Ammon's horn (tissue), 1 donor: ENCODE measurements at places on chromosomes 1 and 21.

DNA sequence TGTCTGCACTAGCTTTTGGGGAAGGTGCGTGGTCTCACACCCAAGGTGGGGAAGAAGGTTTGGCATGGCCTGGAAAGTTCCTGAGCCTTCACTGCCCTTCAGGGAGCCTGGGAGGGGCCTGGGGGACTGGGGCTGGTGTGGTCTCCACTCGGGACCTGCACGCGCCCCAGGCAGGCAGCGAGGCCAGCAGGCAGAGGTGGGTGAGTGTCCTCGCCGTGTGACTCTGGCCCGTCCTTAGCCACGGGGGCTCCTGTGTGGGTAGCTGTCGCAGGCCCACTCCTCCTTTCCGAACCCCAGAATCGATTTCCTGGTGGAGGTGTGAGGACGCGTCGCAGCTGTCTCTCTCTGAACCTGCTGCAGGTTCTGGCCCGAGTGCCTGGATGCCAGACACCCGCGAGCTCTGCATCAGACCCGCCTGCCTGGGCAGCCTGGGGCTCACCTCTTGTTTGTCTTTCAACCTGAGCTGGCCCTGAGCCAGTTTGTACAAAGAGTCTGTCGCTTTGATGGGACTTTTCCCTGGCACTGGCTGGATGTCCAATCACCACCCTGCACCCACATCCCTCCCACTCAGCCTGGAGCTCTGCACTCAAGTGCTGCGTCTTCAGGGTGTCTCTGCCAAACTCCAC, 36.0 kb upstream of the SLC19A1 start:
- no peak for DNase-seq

DNA sequence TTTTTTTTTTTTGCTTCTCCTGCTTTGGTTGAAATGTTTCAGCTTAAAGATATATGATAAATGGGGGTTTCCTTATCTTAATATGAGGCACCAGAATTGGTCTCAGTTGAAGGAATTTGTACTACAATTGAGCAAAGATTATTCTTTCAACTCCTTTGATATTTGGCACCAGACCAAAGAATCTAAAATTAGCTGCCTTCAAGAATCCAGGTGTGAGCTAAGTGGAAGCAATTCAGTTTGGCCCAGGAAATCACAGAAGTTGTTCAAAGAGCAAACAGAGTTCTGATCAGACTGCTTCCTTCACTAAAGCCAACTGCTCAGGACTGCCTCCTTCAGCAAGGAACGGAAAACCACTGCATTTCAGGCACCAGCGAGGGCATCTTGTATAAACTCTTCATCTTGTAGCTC, 68.3 kb upstream of the BCAR3 start:
- no peak for DNase-seq

GRCh38 chr1:225329041-225329440, 98.8 kb downstream of the LBR start:
- no peak for DNase-seq

DNA sequence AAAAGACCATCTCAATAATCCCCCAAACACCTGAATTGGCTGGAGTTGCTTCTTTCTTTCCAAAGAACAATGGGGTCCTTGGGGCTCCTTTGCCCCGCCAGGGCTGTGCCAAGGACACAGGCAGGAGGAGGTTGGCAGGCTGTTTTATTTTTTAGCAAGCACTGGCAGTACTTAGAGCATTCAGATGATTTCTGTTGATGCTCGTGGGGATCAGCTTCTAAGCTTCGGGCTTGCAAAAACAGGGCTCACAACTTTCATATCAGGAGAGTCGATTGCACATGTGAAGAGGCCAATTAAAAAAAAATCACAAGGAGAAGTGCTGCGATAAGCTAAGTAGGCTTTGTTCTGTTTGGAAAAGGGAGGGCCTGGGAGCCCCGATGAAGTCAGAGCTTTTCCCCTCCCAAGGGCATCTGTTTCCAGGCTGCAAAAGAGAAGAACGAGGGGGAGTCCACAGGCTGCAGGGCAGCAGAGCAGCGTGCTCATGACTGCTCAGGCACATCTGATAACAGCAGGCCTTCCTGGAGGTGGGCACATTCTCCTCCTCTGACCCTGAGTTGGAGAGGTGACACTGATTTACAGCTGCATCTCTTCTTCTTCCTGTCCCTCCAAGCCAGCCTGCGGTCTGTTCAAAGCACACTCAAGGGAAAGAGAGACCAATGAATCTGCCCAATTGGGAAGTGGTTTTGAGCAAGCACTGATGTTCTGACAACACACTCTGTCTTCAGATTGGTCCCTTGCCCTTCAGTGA, 27.3 kb upstream of the BCAR3 start:
- DNase-seq: peak; percentile 50

- no peak for DNase-seq
Measured at GRCh38 chr1:227227761-227228160, 90.5 kb downstream of the CDC42BPA start.

DNA sequence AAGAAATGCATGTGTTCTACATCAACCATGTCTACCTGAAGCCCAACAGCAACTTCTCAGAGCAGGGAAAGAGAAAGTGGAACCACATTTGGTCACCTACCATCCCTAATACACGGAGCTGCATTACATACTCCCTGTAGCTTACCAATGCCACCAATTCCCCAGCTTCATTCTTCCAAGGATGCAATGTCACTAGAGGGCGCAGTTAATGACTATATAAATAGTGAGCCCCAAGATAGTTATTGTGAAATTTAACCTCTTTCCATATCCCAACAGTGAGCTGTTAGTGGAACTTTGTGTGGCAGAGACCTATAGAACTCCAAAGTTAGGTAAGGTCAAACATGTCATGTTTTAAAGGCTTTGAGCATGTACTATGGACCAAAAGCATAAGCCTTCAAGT, 618.3 kb downstream of the SMYD3 start:
- DNase-seq: no peak

- no peak for DNase-seq
Measured at GRCh38 chr21:41317458-41317857, 857 bp downstream of the FAM3B start.

- DNase-seq: peak; percentile 33
Measured at GRCh38 chr1:157105988-157106812, 6.6 kb upstream of the ETV3L start.

DNA sequence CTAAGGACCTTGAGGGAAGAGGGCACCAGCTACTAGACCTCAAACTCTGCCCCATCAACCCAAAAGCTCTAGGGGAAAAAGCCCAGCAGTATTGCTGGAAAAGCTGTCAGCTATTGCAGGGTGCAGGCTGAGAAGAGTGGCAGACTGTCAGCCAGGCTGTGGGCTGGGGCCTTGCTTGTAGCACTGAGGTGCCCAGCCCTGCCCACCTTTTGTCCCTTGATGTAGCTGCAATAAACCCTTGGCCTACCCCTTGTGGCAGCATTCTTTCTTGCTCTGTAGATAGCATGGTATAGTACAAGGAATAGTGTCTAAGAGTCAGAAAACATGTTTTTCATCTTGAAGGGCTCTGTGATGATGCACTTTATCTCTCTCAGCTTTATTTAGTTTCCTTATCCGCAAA, 39.4 kb downstream of the CDC14A start:
- DNase-seq: no peak

DNA sequence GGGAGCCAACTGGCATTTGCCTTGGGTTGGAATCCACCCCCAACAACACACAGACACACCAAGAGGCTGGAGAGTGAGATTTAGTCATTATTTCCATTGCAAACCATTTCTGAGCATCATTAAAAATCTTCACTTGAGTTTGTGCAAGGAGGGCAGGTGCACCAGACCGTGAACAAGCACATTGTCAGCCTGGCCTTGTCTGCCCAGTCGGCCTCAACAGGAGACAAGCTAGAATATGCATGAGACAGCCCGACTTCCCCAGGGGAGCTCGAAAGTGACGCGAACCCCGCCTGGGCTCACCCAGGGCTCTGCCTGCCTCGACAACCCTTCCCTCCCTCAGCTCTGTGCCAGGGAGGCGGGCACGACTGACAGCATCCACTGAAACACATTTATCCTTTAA, 15.4 kb upstream of the GUCA2B start:
- DNase-seq: no peak

DNA sequence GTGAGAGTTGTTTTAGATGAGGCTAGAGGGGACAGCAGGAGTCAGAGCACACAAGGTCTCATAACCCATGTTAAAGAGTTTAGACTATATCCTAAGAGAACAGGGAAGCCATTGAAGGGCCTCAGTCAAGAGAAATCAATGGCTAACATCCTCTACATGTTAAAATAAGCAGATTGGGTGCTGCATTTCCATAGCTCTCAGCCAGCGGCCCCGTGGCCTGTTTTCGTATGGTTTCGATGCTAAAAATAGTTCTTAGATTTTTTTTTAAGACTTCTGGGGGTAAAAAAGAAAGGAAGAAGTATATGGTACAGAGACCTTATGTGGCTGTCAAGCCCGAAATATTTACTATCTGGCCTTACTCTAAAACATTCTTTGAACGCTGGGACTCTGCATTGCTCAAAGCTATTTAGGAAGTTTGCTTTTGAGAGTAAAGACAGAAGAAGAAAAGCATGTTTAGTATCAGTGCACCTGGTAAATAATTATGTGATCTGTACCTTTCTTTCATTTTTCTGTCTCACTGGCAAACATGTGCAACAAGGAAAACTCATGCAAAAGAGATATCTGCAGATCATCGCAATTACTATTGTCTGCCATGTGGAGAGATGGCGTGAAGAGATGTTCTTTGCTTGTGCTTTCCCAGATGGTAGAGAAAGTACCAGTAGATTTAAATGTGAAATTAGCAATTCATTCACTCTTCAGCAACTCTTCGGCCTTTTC, 8.4 kb downstream of the PDIK1L start:
- DNase-seq: no peak

GRCh38 chr1:19776287-19776686, 23.4 kb downstream of the TMCO4 start:
- no peak for DNase-seq
